ENCODE measurements at places on chromosomes 13 and 19. TPM values are rescaled to one million over a fixed set of nuclear protein-coding genes. Genes with fewer than 3 reads are reported as not detected.
A peak's percentile ranks its signal among the peaks of the same experiment; 100 is the strongest.

METTL21C gene
- not detected for total RNA-seq

SLAIN1 gene
- 26.0 TPM for total RNA-seq

CDC34 gene
- 51.2 TPM for total RNA-seq

DNA sequence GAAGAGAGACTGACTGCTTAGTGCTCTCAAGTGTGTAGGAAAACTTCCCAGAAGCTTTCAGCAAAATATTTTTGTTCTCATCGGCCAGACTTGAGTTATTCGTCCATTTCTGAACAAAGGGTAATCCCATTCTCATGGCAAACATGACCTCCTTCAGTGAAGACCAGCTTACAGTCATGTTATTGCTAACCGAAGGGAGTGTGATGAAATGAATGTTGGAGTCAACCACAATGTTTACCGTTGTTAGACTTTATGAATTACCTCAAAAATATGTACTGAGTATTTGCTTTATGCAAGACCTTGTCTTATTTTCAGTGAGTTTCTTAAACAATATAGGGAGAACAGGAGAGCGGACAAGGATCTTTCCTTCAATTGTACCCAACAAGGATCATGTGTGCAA is 228.6 kb downstream of the LMO7 start:
- no peaks in the 10 kb centered on the region for H3K27me3 ChIP-seq
- no peak for DNase-seq

DNA sequence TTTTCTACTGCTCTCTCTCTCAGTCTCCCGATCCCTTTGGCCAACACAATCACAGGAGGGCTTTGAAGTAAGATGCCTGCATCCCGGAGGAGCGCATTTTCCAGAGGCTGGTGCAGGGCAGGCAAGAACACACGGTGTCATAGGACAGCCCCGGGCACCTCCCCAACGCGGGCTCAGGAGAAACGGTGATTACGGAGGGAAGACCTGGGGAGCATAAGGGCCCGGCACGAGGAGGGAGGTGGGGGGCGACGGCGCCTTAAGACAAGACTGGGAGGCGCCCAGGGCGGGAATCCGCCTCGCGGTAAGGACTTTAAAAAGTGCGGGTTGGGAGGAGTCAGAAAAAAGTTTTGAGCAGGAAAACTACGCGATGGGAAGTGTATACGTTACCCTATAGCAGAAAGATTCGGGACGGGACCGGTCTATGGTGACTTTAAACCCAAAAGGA is 18.7 kb upstream of the ZNF888 start:
- DNase-seq, result no peak
- H3K27me3 ChIP-seq, result no peaks in the 10 kb centered on the region
- peak overlapping the region; percentile 91 for H3K27ac ChIP-seq
- H3K36me3 ChIP-seq, result no peaks in the 10 kb centered on the region
- peak overlapping the region; percentile 65 for H3K4me3 ChIP-seq
- peaks cover 14% of the 10 kb centered on the region for H3K4me1 ChIP-seq

GRCh38 chr19:47435196-47435595 is 15.9 kb upstream of the MEIS3 start:
- no peaks in the 10 kb centered on the region for H3K27me3 ChIP-seq
- H3K4me3 ChIP-seq, result no peak overlapping the region
- no peak overlapping the region for H3K27ac ChIP-seq
- H3K4me1 ChIP-seq, result peaks cover 4% of the 10 kb centered on the region

DNA sequence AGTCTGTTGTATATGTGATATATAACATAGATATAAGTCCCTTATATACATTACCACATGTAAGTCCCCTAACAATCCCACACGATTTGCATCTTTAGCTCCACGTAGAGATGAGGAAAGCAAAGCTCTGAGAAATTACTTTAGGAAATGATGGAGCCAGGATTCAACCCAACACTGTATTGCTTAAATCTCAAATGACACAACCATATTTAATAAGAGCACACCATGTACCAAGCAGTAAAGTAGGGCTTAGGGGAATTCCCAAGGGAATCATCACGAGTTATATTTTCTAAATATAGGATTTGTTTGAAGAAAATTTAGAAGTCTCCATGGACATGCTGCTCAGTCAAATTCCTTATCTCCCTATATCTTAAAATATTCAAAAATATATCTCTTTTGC is 61.3 kb upstream of the POMP start:
- H3K4me1 ChIP-seq, result no peaks in the 10 kb centered on the region
- no peaks in the 10 kb centered on the region for H3K36me3 ChIP-seq
- no peak for DNase-seq
- no peak overlapping the region for H3K27ac ChIP-seq
- no peak overlapping the region for H3K4me3 ChIP-seq
- no peaks in the 10 kb centered on the region for H3K27me3 ChIP-seq

- no peak overlapping the region for H3K4me3 ChIP-seq
- no peak for DNase-seq
- H3K27ac ChIP-seq, result peak overlapping the region; percentile 10
These were observed 47.1 kb downstream of the ARHGAP35 start for GRCh38 chr19:46907880-46908279.

DNA sequence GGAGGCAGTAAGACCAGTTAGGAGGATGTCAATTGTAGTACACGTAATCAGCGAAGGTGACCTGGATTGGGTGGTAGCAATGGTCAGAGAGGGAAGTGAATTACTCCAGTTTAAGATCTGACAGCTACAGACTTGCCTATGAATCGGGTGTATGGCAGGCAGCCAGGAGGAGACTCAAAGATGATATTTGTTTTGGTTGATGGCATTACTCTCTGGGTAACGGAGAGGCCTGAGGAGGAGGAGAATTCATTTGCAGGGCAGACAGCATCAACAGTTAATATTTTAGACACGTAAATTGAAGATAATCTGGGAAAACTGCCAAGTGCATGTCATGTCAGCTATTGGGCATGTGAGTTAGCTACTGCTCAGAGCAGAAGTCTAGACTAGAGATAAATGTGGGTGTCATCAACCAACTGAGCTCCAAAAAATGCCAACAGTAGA is 109.2 kb downstream of the SGCG start:
- H3K27me3 ChIP-seq, result no peaks in the 10 kb centered on the region
- H3K4me3 ChIP-seq, result no peak overlapping the region
- no peak overlapping the region for H3K27ac ChIP-seq
- no peak for DNase-seq

DNA sequence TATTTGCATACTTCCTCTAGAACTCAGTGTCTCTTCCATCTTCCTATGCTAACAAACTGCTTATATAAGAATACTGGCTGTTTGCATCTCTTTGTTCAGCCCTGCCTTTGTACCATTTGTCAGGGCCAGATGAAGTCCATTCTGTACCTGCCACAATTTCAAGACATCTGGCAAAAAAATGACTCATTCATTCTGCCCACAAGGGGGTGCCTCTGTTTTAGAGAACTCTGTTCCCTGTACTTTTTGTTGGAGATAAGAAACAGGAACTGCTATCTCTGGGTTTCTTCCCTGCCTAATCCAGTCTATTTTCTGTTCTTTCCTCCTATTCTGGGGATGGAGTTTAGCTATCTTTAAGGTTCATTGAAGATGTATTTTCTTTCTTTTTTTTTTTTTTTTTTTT is 23.0 kb downstream of the ZNF568 start:
- H3K4me3 ChIP-seq, result no peak overlapping the region
- H3K27me3 ChIP-seq, result no peaks in the 10 kb centered on the region
- no peak overlapping the region for H3K27ac ChIP-seq

DNA sequence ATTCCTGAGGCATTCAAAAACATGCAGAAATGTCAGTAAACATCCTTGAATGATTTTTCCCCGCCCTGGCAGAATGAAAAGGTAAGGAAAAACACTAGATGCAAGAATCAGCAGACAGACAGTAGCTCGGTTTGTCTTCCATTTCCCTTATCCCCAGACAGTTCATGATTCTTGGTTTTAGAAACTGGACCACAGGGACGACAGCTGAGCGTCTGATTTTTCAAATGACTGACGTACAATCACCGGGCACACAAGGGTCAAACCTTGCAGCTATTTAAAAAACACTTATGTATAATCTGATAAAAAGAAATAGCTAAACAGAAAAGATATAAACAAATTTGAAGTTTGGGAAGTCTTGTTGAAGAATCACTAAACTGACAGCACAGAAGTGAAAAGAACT is 47.1 kb downstream of the DCLK1 start:
- no peaks in the 10 kb centered on the region for H3K4me1 ChIP-seq
- H3K27me3 ChIP-seq, result no peaks in the 10 kb centered on the region
- H3K36me3 ChIP-seq, result no peaks in the 10 kb centered on the region
- no peak overlapping the region for H3K27ac ChIP-seq

GRCh38 chr13:90995614-90996013 is 351.9 kb upstream of the MIR17HG start:
- H3K27me3 ChIP-seq, result no peaks in the 10 kb centered on the region
- DNase-seq, result no peak
- H3K4me3 ChIP-seq, result no peak overlapping the region
- H3K4me1 ChIP-seq, result no peaks in the 10 kb centered on the region

- peaks cover 12% of the 10 kb centered on the region for H3K27me3 ChIP-seq
- H3K27ac ChIP-seq, result no peak overlapping the region
- peaks cover 3% of the 10 kb centered on the region for H3K36me3 ChIP-seq
- DNase-seq, result peak; percentile 85
- H3K4me1 ChIP-seq, result peaks cover 20% of the 10 kb centered on the region
- H3K4me3 ChIP-seq, result peak overlapping the region; percentile 21
These were observed 8.3 kb upstream of the SHISA7 start for GRCh38 chr19:55451163-55451964.

GRCh38 chr13:25811506-25811905 is 240.3 kb downstream of the SHISA2 start:
- peaks cover under 1% of the 10 kb centered on the region for H3K4me1 ChIP-seq
- H3K27me3 ChIP-seq, result no peaks in the 10 kb centered on the region
- H3K36me3 ChIP-seq, result no peaks in the 10 kb centered on the region
- no peak overlapping the region for H3K27ac ChIP-seq

DNA sequence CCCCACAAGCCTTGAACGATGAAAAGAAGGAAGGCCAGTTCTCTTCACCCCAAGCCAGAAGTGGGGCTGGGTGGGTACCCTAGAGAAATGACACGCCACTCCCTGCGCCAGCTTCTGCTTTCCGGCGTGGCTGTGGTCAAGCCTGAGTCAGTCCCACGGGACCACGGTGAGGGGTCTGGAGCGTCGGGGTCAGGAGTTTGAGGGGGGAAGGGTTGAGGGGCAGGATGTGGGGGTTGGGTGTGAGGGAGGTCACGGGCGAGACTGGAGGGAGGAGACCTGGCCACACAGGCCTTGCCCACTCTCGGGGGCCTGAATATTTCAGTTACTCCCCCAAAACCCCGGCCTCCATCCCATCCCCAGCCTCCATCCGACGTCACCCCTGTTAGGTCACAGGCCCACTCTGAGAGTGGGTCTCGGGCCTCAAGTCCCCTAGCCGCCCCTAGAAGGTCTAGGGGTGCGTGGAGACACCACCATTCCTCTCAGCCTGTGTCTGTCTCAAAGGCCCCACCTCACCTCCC is 500 bp upstream of the IFI30 start:
- H3K36me3 ChIP-seq, result peaks cover 36% of the 10 kb centered on the region
- peak overlapping the region; percentile 62 for H3K4me3 ChIP-seq
- H3K27me3 ChIP-seq, result no peaks in the 10 kb centered on the region
- H3K27ac ChIP-seq, result peak overlapping the region; percentile 84

DNA sequence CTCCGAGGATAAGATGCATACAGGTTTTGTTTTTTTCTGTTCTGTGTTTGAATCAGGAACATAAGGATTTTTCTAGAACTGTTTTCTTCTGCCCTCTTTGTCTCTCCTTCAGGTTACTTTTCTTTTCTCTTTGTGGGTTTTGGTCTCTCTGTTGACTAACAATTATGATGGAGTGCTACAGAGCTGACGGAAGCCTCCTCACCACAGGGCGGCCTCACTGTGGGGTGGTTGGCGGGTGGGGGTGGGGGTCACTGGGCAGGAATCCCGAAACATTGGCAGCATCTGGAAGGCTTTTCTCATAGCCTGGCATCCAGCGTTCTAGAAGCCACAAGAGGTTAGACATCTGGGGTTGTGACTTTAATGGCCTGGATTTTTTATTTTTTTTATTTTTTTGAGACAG is 12.0 kb upstream of the MATK start:
- no peak overlapping the region for H3K27ac ChIP-seq
- H3K4me1 ChIP-seq, result peaks cover 17% of the 10 kb centered on the region
- H3K27me3 ChIP-seq, result no peaks in the 10 kb centered on the region
- H3K4me3 ChIP-seq, result no peak overlapping the region
- no peak for DNase-seq
- H3K36me3 ChIP-seq, result no peaks in the 10 kb centered on the region

DNA sequence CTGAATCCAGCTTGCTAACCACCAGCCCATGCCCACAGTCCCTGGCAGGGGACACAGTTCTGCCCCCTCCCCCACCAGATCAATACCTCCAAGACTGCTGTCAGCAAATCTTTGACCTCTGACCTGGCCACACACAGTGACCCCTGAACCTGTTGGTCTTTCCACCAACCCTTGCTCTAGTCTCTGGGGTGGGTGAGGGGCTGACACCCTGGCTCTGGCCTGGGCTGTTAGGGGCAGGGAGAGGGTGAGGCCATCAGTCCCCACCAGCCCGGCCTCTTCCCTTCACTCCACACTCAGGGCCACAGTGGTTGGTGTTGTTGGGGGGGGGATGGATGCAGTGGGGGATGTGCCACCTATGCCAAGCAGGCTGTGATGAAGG is 21.8 kb upstream of the SLC7A10 start:
- no peaks in the 10 kb centered on the region for H3K36me3 ChIP-seq
- no peak overlapping the region for H3K4me3 ChIP-seq
- peaks cover 17% of the 10 kb centered on the region for H3K4me1 ChIP-seq
- no peaks in the 10 kb centered on the region for H3K27me3 ChIP-seq
